Tibial nerve (tissue), 4 donors: ENCODE measurements at places on chromosomes 1 and 21. TPM values are rescaled to one million over a fixed set of nuclear protein-coding genes. Genes with fewer than 3 reads are reported as not detected.

DNA sequence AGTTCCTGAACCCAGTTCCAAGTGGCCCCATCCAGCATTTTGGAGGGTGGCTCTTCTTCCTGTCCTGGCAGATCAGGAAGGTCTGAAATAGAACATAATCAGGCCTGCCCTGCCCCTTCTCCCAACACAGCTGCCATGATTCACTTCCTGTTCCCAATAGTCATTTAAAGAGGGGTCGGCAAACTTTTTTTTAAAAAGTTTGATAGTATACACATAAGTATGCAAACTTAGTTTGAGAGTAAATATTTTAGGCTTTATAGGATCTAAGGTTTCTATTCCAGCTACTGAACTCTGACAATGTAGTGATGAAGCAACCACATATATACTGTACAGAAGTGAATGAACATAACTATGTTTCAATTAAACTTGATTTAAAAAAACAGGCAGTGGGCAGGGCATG lies 66.4 kb downstream of the LUZP1 start:
- no peak overlapping the region for H3K27ac ChIP-seq
- no peaks in the 10 kb centered on the region for H3K27me3 ChIP-seq
- H3K4me3 ChIP-seq: no peak overlapping the region
- peaks cover 4% of the 10 kb centered on the region for H3K36me3 ChIP-seq
- DNase-seq: no peak
- peaks cover 36% of the 10 kb centered on the region for H3K4me1 ChIP-seq

GRCh38 chr1:245087723-245088122 lies 67.1 kb upstream of the KIF26B start:
- H3K4me1 ChIP-seq: no peaks in the 10 kb centered on the region
- no peak overlapping the region for H3K27ac ChIP-seq
- H3K36me3 ChIP-seq: no peaks in the 10 kb centered on the region

GRCh38 chr1:87329051-87329525 lies 408 bp downstream of the LMO4 start:
- peak; percentile 15 for DNase-seq
- peak overlapping the region; percentile 79 for H3K4me3 ChIP-seq
- no peaks in the 10 kb centered on the region for H3K27me3 ChIP-seq
- H3K36me3 ChIP-seq: no peaks in the 10 kb centered on the region

DNA sequence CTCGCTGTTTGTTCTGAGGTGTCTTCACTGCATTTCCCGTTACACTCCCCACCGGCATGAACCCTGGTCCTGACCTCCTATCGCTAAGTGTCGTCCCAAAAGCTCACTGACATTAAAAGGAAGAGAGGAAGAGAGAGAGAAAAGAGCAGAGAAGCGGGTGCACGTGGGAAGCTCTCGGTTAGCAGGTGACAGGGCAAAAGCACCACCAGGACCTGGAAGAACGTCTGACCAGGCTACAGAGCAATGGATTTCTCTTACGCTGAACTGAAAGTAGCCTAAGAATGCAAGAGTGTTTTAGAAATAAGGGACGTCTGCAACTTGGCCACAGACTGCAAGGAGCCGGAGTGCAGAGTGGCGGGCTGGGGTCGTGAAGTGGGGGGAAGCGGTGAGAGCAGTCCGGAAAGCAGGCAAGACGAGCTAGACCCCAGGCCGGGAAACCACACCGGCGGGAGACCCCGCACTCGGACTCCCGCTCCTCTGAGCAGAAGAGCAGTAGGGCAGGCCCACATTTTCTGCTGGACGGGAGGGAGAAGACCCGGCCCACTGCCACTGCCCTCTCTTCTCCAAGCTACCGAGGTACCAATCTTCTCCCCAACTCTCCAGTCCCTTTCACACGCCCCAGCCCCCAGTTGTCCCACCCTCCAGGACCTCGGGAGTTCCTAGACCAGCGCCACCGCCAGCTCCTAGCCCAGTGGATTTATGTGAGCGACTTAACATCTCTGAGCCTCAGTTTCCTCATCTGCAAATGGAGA lies 8.3 kb upstream of the MPZL1 start:
- DNase-seq: no peak
- H3K4me1 ChIP-seq: no peaks in the 10 kb centered on the region
- peak overlapping the region; percentile 92 for H3K27ac ChIP-seq
- no peaks in the 10 kb centered on the region for H3K36me3 ChIP-seq

GRCh38 chr21:39873687-39874086 lies 6.4 kb downstream of the PCP4 start:
- no peak overlapping the region for H3K4me3 ChIP-seq
- H3K27ac ChIP-seq: no peak overlapping the region
- H3K27me3 ChIP-seq: no peaks in the 10 kb centered on the region
- no peaks in the 10 kb centered on the region for H3K4me1 ChIP-seq
- no peaks in the 10 kb centered on the region for H3K36me3 ChIP-seq
- DNase-seq: no peak

DNA sequence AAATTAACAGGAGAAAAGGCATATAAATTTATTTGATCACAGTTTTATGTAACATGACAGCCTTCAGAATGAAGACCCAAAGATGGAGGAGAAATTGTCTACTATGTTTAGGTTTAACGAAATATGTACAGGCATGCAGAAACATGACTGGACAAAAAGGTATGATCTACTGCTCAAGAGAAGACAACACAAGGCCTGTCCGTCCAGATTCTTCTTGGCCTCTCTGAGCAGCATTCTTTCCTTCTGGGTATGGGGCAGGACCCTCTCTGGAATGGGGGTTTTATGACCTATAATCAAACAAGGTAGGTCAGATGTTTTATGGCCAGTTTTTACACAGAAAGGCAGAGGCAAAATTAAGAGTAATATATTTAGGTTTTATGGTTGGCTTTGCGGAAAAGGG lies 13.5 kb upstream of the SYNJ1 start:
- no peak overlapping the region for H3K4me3 ChIP-seq
- no peaks in the 10 kb centered on the region for H3K36me3 ChIP-seq
- DNase-seq: no peak

DNA sequence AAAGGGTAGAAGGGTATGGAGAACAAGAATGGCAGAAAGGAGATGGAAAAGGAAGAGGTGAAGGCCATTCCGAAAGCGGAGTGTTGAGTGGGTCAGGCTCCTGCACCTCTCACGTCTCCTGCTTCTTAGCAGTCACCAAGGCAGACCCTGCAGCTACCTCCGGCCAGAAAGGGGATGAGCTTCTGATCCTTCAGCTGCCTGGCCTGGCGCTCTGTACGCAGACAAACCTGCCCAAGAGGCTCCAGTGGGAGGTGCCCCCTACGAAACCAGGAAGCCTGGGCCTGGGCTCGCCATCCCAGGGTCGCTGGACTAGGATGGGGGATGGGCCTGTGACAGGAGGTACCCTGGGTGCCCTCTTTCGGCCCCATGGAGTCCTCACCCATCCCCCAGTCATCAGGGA lies 3.0 kb downstream of the GPR61 start:
- no peaks in the 10 kb centered on the region for H3K36me3 ChIP-seq
- H3K4me3 ChIP-seq: no peak overlapping the region
- no peak for DNase-seq
- no peak overlapping the region for H3K27ac ChIP-seq
- no peaks in the 10 kb centered on the region for H3K27me3 ChIP-seq
- peaks cover 7% of the 10 kb centered on the region for H3K4me1 ChIP-seq

GRCh38 chr1:30058970-30059369 lies 664.4 kb downstream of the MATN1 start:
- no peak overlapping the region for H3K27ac ChIP-seq
- no peaks in the 10 kb centered on the region for H3K27me3 ChIP-seq
- no peaks in the 10 kb centered on the region for H3K4me1 ChIP-seq
- H3K36me3 ChIP-seq: no peaks in the 10 kb centered on the region
- DNase-seq: no peak
- no peak overlapping the region for H3K4me3 ChIP-seq

DNA sequence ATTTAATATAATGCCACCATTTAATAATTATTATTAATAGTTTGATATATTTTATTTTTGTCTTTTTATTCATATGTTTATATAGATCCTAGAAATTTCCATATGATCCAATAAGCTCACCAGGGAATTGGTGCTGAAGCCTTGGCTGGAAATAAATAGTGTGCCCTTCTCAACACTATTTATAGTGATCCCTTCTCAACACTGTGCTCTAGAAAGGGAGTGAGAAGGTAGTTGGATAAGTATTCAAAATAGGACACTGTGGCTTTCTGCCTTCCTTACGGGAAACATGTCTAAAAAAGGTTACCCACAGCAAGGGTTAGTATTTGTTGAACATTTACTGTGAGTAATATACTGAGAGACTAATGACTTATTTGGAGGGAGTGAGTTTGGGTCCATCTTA lies 496.1 kb downstream of the NEGR1 start:
- DNase-seq: no peak
- H3K4me1 ChIP-seq: no peaks in the 10 kb centered on the region
- no peak overlapping the region for H3K4me3 ChIP-seq
- no peaks in the 10 kb centered on the region for H3K27me3 ChIP-seq

GRCh38 chr1:45152126-45152525 lies 54.3 kb downstream of the ZSWIM5 start:
- no peak for DNase-seq
- H3K27me3 ChIP-seq: no peaks in the 10 kb centered on the region
- H3K4me1 ChIP-seq: no peaks in the 10 kb centered on the region
- no peak overlapping the region for H3K27ac ChIP-seq
- H3K36me3 ChIP-seq: no peaks in the 10 kb centered on the region
- H3K4me3 ChIP-seq: no peak overlapping the region

DNA sequence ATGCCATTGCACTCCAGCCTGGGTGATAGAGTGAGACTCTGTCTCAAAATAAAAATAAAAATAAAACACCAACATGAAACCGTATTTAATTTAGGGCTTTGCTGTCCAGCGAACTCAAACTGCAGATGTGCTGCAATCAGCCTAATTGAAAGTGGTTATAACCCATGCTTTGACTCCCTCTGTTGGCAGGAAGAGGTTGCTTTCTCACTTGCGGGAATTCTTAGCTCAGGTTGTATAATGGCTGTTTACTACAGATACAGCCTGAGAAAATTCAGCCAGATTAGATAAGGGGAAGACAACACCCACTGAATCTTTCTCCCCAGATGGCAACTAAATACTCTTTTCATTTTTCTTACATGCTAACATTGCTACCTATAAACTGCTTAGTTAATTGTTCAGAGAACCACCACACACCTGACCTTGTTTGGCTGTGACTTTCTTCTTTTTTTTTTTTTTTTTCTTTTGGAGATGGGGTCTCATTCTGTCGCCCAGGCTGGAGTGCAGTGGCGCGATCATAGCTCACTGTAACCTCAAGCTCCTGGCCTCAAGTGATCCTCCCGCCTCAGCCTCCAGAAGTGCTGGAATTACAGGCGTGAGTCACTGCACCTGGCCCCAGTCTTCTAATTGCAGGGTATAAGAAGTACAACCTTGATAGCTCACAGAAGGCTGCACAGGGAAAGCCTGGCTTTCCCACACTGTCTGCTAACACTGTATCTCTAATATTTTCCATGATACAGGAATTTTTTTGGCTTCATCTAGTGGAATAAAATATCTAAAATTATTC lies 34.6 kb downstream of the DNTTIP2 start:
- DNase-seq: peak; percentile 63
- H3K4me3 ChIP-seq: no peak overlapping the region
- no peaks in the 10 kb centered on the region for H3K4me1 ChIP-seq

DNA sequence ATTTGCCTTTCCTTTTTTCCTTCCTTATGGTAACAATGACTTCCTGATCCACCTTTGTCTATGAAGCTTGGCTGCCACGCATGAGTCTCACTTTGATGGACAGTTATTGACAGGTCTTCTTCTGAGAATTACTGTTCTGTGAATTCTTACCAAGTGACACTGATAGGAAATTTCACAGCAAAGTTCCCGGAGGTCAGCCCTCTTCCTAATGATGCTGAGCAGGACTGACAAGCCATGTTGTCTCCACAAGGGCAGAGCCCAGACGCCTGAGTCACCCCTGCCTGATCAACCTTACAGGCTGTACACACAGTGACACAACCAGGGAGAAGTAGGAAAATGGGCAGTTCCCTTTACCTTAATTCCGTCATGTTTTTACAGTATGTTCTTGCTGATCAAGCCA lies 44.2 kb downstream of the ZC3H11B start:
- H3K36me3 ChIP-seq: no peaks in the 10 kb centered on the region
- H3K27me3 ChIP-seq: no peaks in the 10 kb centered on the region
- no peak for DNase-seq

GRCh38 chr1:1033731-1034438 lies 14.0 kb downstream of the AGRN start:
- H3K4me1 ChIP-seq: no peaks in the 10 kb centered on the region
- H3K36me3 ChIP-seq: peaks cover 27% of the 10 kb centered on the region
- H3K27ac ChIP-seq: no peak overlapping the region
- no peaks in the 10 kb centered on the region for H3K27me3 ChIP-seq

DNA sequence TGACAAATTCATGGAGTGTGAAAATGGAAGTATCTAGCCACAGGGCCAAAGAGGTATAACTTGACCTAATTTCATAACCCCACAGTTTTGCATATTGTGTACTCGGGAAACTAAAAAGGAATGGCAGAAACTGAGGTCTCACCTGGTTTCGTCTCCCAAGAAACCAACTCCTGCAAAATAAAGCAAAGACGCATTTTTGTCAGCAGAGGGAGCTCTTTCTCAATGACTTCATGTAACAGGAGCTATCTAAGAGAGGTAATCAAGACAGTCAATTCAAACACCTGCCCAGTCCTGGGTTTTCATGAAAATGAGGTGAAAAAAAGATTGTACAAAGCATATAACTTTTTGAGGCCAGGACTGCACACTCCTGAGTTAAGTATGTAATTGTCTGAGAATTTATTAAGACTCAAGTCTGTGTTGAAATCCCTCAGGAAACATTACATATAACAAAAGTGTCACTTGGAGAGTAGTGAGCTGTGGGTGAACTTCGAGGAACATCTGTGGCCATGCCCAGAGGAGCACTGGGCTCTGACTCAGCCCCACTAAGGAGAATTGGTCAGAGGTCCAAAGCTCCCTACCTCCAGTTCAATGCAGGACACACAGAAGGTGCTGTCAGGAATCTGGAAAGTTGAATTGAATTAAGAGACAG lies 17.6 kb downstream of the FCRL4 start:
- peak; percentile 46 for DNase-seq
- no peaks in the 10 kb centered on the region for H3K4me1 ChIP-seq
- H3K4me3 ChIP-seq: no peak overlapping the region
- no peak overlapping the region for H3K27ac ChIP-seq
- H3K27me3 ChIP-seq: no peaks in the 10 kb centered on the region
- no peaks in the 10 kb centered on the region for H3K36me3 ChIP-seq

The PAFAH2 gene
- total RNA-seq: 19.2 TPM

The TBX15 gene
- 47.7 TPM for total RNA-seq

The ARHGEF2 gene
- total RNA-seq: 146 TPM

The CFH gene
- 268 TPM for total RNA-seq

The FAM76A gene
- total RNA-seq: 16.7 TPM

The SKI gene
- 76.5 TPM for total RNA-seq

The SPRR2G gene
- total RNA-seq: not detected

The FLG2 gene
- not detected for total RNA-seq

The RRP1B gene
- total RNA-seq: 29.4 TPM

The DNAJC6 gene
- total RNA-seq: 19.2 TPM
